ENCODE measurements at places on chromosomes 5 and 9.

DNA sequence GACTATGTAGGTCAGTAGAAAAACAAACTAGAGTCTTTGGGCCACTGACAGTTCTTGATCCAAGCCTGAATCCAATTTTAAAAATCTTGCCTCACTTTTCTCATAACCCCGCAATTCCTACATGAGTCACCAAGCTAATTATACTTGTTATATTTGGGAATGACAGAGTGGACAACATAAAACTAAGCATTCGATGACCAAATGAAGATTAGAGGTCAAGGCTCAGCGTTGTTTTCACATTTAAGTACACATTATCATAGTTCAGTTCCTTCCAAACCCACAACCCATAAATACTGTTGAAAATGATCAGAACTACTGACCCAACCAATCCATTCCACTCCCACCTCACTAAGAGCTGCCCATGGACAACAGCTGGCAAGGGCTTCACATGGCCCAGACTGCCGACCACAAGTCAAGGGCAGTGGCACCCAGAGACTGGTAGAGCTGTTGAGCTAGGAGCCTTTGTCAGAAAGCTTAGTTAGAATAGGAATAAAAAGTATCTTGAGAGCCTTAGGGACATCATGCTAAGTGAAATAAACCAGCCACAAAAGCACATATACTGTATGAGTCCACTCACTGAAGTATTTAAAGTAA, 64.2 kb downstream of the MYO10 start:
- no peak for DNase-seq

DNA sequence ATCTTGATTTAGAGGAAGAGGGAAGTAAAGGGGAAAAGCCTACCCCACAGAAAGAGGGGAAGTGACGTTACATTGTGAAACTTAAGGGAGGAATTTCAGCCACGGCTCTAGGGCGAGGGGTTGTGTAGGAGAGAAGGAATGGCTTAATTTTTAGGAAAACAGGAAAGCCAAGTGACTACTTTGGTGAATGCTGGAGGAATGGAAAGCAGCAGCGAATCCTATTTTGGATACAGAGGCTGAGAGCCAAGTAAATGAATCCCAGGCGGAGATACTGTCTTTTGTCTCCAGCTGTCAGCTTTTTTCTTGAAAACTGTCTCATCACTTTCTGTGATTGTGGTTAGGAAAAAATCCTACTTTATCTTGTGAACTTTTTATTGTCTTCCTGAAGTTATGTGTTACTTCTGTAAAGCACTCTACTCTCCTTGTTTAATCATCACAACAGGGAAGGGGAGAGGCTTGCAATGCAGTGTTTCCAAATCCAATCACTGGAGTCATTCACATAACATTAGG, 188.4 kb downstream of the TSSK1B start:
- DNase-seq, result no peak

DNA sequence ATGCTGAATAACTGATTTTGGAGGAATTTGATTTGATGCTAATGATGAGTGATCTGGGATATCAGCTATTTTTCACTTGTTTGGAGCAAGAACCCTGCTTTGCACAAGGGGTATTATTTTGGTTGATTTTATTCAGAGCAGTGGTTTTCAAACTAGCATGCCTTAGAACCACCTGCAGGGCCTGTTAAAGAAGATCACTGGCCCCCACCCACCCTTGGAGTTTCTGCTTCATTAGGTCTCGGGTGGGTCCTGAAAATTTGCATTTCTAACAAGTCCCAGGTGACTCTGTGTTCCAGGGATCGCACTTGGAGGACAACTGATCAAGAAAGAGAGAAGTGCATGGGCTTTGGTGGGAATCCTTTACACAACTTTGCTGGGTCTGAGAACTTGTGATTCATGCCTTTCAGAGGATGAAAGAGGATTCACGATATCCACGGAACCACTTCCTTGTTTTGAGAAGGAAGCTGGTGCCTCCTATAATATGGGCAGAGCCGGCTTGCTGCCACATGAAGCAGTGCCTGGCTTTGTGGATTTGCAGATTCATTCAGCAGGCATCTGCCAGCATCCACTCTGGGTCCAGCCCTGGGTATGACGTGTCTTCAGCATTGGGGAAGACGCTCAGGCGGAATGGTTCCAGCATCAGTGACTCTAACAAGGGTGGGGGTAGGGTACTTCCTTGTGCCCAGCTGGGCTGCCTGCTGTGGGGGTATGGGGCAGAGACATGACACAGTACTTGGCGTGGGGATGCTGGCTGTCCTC, 106.6 kb upstream of the PITX1 start:
- DNase-seq, result no peak

DNA sequence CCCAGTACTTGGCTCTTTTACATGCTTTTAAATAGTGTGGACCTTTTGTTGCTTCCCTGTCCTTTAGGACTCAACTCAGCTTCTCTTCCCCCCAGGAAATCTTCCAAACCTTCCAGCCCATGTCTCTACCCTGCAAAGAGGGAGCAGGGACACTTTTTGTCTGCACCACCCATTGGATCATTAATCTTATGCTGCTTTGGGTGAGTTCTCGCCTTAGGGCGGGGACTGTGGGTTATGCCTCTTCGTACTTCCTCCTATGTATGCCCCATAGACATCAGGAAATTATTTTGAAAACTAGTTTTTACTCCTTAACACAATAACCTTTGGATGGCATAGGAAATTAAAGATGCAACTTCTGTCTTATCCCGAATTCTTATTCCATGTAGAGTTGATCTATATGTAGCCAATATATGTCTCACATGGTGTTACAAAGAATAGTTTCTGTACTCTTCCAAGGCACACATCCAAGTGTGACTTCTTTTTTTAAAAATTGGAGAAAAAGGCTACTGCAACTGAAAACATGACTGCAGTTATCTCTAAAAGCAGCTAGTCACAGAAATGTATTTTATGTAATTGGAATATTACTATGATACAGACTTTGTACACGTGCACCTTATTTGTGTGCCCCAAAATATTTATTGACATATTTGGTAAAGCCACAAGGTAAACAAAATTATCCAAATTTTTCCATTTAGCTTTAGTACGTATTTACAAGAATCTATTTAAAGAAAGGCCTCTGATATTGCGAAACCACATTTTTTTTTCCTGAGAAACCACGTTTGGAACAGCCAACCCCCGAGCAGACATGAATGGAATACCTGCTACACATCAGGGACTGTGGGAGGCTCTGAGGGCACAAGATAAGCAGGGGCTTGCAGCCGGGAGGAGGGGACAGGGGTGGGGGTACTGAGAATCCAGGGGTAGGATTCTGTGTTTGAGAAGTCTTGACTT, 133.6 kb downstream of the WDR41 start:
- DNase-seq, result no peak

DNA sequence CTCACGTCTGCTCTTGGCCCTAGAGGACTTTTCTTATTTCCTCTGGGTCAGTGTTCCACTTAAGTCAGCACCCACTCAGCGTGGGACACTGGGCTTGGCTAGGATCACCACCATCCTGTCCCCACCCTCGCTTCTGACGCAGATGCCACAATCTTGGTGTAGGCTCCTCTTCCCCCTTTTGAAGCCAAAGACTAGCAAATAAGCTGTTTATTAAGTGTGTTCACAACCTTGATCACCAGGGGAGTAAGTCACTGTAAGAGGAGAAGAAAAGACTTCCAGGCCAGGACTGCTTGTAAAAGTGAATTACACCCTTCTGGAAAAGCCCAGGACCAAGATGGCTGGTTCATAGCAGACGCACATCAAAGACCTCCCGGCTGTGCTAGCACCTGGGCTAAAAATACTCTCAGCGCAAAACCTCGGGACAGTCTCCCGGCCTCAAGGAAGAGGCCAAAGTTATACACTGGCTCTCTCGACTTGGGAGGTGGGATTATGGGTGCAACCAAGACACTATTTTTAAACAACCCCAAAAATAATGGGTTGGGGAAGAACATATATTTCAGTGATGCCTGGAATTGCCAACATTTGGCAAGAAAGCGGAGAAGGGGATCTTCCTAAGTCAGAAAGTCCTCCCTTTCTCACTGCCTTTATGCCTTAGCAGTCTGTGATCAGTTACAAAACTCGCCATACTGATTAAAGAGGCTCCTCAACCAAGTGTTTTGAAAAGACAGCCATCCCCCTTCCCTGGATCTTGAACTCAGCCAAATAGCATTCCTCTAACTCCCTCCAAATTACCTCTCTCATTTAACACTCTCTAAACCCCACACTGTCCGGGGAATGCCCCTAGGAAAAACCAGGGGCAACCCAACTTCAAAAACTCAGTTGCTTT, 69.4 kb downstream of the RAPGEF1 start:
- no peak for DNase-seq

GRCh38 chr9:99222416-99223270, 561 bp downstream of the SEC61B start:
- peak; percentile 97 for DNase-seq

DNA sequence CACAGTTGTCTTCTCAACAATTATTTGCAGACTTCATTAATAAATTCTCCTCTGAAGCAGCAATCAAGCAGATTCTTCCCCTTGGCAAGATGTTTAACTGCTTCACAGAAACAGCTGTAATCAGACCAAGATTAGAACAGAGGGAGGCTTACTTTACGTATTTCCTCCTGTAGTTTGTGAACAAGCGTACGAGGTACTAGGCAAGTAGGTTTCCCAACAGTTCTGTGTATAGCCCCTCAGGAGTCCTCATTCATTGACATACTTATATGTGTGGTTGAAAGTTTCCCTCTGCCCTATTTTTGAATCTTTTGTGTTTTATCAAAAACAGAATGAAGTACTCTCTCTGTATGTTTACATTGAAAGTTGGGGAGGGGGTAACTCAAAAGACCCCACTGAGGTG, 128.0 kb downstream of the SPATA31D1 start:
- peak; percentile 9 for DNase-seq

DNA sequence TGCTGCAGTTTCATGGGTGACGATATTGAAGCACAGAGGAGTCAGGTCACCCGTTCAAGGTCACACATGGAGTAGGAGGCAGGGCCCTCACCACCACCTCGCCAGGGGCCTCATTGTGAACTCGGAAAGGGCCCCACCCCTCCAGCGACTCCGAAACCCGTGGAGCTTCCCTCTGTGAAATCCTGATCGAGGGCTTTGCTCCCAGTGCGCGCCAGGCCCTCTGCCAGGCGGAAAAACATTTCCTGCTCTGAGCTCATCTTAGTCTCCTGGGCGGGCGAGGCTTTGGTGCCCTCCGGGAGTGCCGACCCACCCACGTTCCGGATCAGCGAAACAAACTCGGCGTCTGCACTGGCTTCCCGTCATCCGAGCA, 75.0 kb upstream of the FCN1 start:
- DNase-seq, result peak; percentile 12

- DNase-seq, result no peak
These were observed 324.8 kb downstream of the BNC2 start for GRCh38 chr9:16545639-16546038.

DNA sequence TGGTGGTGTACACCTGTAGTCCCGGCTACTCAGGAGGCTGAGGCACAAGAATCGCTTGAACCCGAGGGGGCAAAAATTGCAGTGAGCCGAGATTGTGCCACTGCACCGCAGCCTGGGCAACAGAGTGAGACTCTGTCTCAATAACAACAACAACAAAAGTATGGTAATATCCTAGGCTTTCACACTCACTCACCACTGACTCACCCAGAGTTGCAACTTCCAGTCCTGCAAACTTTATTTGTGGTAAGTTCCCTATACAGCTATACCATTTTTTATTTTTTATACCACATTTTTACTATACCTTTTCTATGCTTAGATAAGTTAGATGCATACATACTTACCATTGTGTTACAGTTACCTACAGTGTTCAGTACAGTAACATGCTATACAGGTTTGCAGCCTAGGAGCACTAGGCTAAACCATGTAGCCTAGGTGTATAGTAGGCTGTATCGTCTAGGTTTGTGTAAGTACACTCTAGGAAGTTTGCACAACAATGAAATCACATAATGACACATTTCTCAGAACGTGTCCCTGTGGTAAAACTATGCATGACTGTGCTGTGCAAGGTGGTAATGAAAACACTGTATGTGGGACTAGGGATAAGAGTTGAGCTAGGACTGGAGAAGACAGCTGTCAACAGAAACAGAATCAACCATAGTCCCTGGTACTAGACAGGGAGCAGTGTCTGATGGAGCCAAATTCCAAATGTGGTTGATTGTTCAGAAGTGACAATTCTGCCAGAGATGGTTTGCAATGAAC, 109.5 kb upstream of the RAD23B start:
- DNase-seq, result no peak

DNA sequence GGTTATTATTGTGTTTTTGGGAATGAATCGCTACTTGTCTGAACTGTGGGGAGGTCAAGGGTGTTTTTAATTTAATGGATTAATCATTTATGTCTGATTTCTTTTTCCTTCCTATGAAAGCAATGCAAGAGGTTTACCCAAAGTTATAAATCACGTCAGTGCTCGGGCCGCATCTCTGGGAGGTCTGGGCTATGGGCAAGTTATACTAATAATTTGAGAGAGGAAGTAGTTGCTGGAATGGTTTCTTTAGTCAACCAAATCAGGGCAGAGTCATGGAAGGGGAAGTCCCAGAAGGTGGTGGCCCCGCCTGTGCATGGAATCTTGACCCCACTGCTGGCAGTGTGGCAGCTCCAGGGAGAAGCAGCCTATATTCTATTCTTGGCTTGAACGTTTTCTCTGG, 180.2 kb downstream of the HSPA4 start:
- no peak for DNase-seq

DNA sequence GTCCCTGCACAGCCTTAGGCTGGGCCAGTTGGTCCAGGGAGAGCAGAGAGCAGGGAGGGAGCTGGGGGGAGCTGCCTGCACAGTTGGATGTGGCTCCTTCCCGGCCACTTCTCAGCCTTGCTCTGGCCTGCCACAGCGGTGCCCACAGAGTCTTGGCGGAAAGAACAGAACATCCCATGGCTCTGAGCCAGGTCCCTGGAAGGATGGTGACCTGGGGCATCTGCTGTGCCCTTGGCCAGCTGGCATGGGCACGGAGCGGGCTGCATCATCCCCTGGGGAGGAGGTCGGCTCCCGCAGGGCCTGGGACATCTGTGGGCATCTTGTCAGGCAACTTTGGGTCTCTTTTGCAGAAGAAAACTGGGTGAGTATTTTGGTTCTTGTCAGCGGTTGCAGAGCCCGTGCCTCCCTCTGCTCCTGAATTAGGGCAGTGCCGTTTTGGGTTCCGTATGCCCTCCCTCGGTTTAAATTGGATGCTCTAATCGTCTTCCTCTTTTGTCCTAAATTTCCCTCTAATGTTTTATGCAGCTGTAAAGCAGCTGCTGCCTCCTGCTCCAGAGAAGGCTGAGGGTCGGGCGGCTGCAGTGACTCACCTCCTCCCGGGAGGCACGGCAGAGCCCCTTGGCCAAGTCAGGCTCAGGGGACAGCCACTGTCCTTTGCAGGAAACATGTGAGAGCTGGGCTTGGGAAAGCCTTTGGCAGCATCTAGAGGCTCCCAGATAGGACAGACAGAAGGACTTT, 10.5 kb upstream of the NACC2 start:
- peak; percentile 52 for DNase-seq

GRCh38 chr9:37905776-37906175, 1.8 kb upstream of the SLC25A51 start:
- no peak for DNase-seq

DNA sequence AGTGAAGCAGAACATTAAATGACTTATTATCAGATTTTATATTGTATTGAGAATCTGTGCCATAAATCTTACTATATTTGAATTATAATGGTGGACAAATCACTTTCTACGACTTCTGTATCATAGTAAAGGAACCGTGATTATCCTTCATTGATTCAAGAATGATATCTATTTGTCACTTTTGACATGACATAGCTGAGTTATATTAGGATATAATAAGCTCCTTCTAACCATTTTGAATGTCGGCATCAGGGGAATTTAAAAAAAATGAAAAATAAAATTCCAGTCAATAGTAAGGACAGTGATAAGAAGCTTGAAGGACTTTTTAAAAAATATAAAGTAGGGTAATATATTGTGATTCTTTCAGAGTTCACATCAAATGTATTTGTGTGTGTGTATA, 338.9 kb upstream of the ACO1 start:
- DNase-seq, result no peak

- DNase-seq, result no peak
These were observed 51.1 kb upstream of the CDKN2AIPNL start for GRCh38 chr5:134462761-134463160.
